ENCODE measurements at places on chromosomes 5 and 9.

GRCh38 chr9:134100040-134100439 is 32.2 kb upstream of the BRD3 start:
- no peak for DNase-seq

- no peak for DNase-seq
These were observed 314.5 kb upstream of the TLE4 start for GRCh38 chr9:79257228-79257781.

DNA sequence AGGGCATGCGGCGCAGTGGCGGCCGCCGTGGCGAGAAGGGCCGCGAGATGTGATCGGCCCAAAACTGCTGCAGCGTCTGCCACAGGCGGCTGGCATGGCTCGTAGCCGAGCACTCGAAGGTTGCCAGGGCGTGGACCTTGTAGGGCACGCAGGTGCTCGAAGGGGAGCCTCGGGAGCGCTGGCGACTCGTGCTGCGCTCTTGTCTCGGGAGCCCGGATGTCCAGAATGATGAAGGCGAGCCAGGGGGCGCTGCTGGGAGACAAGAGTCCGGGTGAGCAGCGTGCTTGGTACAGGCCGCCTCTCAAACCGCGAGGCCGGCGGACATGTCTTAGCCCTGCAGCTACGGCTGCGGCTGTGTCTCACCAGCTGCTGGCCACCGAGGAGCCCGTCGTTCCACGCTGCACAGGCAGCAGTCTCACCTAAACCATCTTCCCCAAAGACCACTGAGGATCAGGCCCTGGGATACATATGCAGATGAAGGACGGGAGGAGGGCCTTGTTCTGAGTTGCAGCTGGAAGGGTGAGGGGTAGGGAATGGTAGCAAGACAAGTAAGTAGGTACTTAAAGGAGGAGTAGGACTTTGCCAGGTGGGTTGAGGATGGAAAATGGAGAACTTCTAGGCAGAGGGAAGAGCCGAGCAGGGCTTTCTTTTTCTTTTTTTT is 1.7 kb downstream of the CBY3 start:
- DNase-seq: no peak

GRCh38 chr5:148384380-148384737 is 601 bp downstream of the FBXO38 start:
- no peak for DNase-seq

DNA sequence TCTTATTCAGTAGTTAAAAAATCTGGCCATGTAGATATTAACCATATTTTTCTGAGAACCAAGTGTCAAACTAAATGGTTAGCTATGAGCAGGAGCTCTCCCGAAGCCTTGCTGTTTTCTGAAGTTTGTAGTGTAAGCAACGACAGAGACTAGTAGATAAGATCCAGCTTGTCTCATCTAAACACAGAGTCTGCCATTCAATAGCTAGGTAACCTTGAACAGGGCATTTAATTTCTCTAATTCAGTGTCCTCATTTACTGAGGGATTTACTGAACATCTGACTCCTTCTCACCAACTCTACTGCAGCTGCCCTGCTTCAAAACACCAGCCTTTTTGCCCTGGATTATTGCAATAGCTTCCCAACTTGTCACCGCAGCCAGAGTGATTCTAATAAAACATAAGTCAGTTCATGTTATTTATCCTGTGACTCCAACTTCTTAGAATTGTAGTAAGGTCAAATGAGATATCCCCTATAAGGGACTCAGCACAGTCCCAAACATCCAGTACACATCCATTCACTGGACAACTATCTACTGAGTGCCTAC is 337.0 kb downstream of the PLK2 start:
- no peak for DNase-seq

Data from NCI-H1105 (cell line).